ENCODE measurements at places on chromosomes 3 and 15.

- H3K27ac ChIP-seq, result no peak overlapping the region
- H3K36me3 ChIP-seq, result no peaks in the 10 kb centered on the region
- peaks cover 18% of the 10 kb centered on the region for H3K4me1 ChIP-seq
- no peak overlapping the region for H3K4me3 ChIP-seq
- H3K27me3 ChIP-seq, result no peaks in the 10 kb centered on the region
- no peak for DNase-seq
Measured at GRCh38 chr3:30508339-30508738, 98.1 kb upstream of the TGFBR2 start.

GRCh38 chr3:147312786-147313280 is 93.5 kb downstream of the ZIC4 start:
- H3K4me3 ChIP-seq, result no peak overlapping the region
- no peaks in the 10 kb centered on the region for H3K36me3 ChIP-seq
- H3K27me3 ChIP-seq, result peaks cover 12% of the 10 kb centered on the region
- DNase-seq, result no peak
- H3K4me1 ChIP-seq, result no peaks in the 10 kb centered on the region

- no peak for DNase-seq
- H3K4me3 ChIP-seq, result no peak overlapping the region
- H3K36me3 ChIP-seq, result no peaks in the 10 kb centered on the region
- no peak overlapping the region for H3K27ac ChIP-seq
Measured at GRCh38 chr3:58464866-58465265, 27.0 kb upstream of the KCTD6 start.

GRCh38 chr15:92787116-92787515 is 113.0 kb upstream of the CHD2 start:
- DNase-seq, result no peak
- no peak overlapping the region for H3K4me3 ChIP-seq
- H3K36me3 ChIP-seq, result peaks cover 8% of the 10 kb centered on the region
- peaks cover under 1% of the 10 kb centered on the region for H3K4me1 ChIP-seq
- H3K27ac ChIP-seq, result no peak overlapping the region

DNA sequence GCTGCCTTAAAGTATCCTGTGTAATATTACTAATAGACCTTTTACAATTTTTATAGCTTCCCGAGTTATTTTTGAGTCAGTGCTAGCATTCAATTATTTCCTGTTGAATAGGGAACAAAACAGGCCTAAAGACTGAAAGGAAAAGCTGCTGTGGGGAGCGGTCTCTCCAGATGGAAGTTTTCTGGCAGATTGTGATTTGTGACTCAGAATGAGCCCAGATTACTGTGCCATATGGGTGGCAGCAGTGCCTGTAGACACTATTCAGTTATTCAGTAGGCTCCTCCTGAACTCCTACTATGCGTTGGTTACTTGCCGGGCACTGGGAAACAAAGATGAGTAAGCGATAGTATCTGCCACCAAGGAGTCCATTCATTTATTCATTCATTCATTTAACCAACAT is 211.8 kb downstream of the CHST2 start:
- no peak for DNase-seq
- no peak overlapping the region for H3K27ac ChIP-seq
- H3K27me3 ChIP-seq, result no peaks in the 10 kb centered on the region
- no peak overlapping the region for H3K4me3 ChIP-seq
- no peaks in the 10 kb centered on the region for H3K36me3 ChIP-seq
- H3K4me1 ChIP-seq, result peaks cover 29% of the 10 kb centered on the region

- H3K36me3 ChIP-seq, result no peaks in the 10 kb centered on the region
- H3K27ac ChIP-seq, result no peak overlapping the region
- H3K4me3 ChIP-seq, result no peak overlapping the region
Measured at GRCh38 chr3:157263027-157263426, 103.1 kb upstream of the CCNL1 start.

DNA sequence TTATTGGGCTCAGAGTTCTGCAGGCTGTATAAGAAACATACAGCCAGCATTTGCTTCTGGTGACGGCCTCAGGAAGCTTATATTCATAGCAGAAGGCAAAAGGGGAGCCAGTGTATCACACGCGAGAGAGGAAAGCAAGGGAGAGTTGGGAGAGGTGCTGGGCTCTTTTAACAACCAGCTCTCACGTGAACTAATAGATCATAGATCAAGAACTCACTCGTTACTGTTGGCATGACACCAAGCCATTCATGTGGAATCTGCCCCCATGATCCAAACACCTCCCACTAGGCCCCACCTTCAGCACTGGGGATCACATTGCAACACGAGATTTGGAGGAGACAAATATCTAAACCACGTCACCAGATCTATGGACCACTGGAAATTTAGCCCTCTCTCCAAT is 70.2 kb downstream of the TIPARP start:
- H3K27me3 ChIP-seq, result no peaks in the 10 kb centered on the region
- no peak for DNase-seq
- no peak overlapping the region for H3K4me3 ChIP-seq
- H3K36me3 ChIP-seq, result no peaks in the 10 kb centered on the region

- DNase-seq, result no peak
- H3K4me1 ChIP-seq, result peaks cover 10% of the 10 kb centered on the region
- no peaks in the 10 kb centered on the region for H3K27me3 ChIP-seq
- no peak overlapping the region for H3K4me3 ChIP-seq
- no peak overlapping the region for H3K27ac ChIP-seq
Measured at GRCh38 chr3:2360815-2361214, 262.1 kb downstream of the CNTN4 start.

- no peaks in the 10 kb centered on the region for H3K27me3 ChIP-seq
- no peaks in the 10 kb centered on the region for H3K36me3 ChIP-seq
- no peak for DNase-seq
- H3K27ac ChIP-seq, result no peak overlapping the region
- H3K4me3 ChIP-seq, result no peak overlapping the region
Measured at GRCh38 chr3:117515309-117515708, 805.7 kb downstream of the TUSC7 start.

DNA sequence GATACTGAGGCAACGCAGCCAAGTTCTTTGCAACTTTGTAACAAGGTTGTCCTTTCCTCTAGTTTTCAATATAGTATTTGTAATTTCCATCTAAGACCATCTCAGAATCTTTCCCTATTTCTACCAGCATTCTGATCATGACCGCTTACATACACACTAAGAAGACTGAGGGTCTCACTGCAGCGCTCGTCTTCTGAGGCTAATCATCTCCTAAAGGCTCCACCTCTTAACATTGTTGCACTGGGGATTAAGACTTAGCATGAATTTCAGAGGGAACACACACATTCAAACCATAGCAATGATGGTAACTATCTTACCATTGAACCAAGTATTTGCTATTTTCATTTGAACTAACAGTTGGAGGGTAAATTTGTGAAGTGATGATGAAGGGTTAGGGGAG is 463.3 kb upstream of the CCDC54 start:
- no peaks in the 10 kb centered on the region for H3K36me3 ChIP-seq
- no peaks in the 10 kb centered on the region for H3K4me1 ChIP-seq
- no peak overlapping the region for H3K4me3 ChIP-seq
- DNase-seq, result no peak
- no peaks in the 10 kb centered on the region for H3K27me3 ChIP-seq
- H3K27ac ChIP-seq, result no peak overlapping the region

- H3K36me3 ChIP-seq, result no peaks in the 10 kb centered on the region
- H3K27me3 ChIP-seq, result no peaks in the 10 kb centered on the region
- H3K4me1 ChIP-seq, result peaks cover 4% of the 10 kb centered on the region
- no peak overlapping the region for H3K27ac ChIP-seq
Measured at GRCh38 chr15:74558706-74559105, 17.7 kb downstream of the ARID3B start.

DNA sequence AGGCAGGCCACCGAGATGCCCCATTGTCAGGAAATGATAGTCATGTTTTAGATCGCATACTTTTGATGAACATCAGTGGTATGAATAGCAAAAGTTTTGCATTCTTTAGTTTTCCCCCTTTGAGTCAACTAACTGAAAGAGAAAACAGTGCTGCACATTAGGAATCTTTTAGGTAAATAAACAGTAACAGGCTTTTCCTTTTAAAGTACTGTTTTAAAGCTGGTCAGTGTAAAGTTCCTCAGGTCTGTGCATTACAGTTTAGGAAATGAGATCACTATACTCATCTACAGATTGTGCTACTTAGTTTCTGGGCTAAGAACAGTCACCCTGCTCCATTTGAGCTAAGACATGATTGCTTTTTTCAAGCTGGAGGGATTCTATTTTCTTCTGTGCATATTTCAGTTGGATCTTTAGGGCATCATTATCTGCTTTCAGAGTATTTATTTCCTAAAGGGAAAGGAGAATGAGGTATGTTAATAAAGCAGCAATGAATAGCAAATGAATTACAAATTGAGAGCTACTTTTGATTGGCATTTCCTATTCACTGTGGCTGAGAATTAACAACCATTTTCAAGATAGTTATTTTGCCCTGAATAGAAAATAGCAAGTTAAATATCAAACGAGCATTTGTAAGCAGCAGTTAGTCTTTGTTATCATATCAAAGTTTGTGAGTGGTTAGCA is 36.5 kb downstream of the FAM98B start:
- no peak overlapping the region for H3K27ac ChIP-seq
- H3K27me3 ChIP-seq, result no peaks in the 10 kb centered on the region
- peaks cover 18% of the 10 kb centered on the region for H3K36me3 ChIP-seq
- no peaks in the 10 kb centered on the region for H3K4me1 ChIP-seq
- H3K4me3 ChIP-seq, result no peak overlapping the region

DNA sequence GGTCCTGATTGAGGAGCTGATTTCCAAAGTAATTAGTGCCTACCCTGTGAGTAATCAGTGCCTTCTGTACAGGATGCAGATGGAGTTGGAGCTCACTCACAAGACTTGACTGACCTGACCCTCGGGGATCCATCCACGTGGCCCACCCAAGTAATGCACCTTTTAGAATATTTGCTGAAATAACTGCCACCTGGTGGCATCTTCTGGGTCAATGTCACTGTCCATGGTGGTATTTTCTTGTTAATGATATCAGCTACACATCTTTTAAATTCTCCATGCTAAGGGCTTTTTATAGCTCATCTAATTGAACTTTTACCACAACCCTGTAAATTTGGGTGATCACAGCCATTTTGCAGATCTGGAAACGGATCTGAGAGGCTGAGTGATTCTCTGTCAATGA is 74.3 kb upstream of the ANKRD34C start:
- no peak for DNase-seq
- H3K27ac ChIP-seq, result no peak overlapping the region
- H3K27me3 ChIP-seq, result peaks cover 91% of the 10 kb centered on the region
- H3K4me1 ChIP-seq, result peaks cover 8% of the 10 kb centered on the region

GRCh38 chr3:124836448-124836847 is 50.7 kb downstream of the ITGB5 start:
- no peak for DNase-seq
- H3K27ac ChIP-seq, result peak overlapping the region; percentile 89
- H3K27me3 ChIP-seq, result no peaks in the 10 kb centered on the region
- no peak overlapping the region for H3K4me3 ChIP-seq
- peaks cover 8% of the 10 kb centered on the region for H3K36me3 ChIP-seq

DNA sequence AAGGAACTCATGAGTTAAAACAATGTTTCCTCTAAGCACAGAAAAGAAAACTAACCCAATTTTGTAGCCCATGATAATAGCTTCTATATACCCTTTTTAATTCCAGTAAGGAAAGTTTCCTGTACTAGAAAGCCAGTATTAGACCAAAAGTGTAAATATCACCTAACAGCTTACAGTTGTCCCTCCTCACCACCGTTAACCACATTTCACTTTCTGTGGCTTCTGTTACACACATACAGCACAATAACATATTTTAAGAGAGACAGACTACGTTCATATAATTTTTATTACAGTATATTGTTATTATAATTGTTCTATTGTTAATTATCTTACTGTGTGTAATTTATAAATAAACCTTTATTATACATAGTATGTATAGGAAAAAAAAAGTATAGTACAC is 74.1 kb downstream of the ZNF280D start:
- no peak overlapping the region for H3K27ac ChIP-seq
- DNase-seq, result no peak
- peaks cover 47% of the 10 kb centered on the region for H3K36me3 ChIP-seq
- no peaks in the 10 kb centered on the region for H3K4me1 ChIP-seq

DNA sequence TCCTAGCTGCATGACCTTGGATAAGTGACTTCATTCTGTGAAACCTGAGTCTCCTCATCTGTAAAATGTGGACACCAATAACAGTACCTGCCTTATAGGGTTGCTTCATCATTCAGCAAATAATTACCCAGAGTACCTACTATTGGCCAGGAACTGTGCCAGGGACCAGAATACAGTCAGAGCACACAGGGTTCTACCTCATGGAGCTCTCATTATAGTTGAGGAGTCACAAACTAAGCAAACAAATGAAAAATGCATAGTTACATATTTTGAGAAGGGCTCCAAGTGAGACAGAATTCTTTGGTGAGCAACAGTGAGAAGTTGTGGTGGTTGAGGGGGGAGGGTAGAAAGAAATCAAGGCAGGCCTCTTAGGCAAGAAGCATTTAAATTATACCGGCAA is 308.6 kb upstream of the WNT5A start:
- no peaks in the 10 kb centered on the region for H3K4me1 ChIP-seq
- no peak overlapping the region for H3K27ac ChIP-seq
- no peak for DNase-seq
- peaks cover 4% of the 10 kb centered on the region for H3K27me3 ChIP-seq
- no peak overlapping the region for H3K4me3 ChIP-seq

DNA sequence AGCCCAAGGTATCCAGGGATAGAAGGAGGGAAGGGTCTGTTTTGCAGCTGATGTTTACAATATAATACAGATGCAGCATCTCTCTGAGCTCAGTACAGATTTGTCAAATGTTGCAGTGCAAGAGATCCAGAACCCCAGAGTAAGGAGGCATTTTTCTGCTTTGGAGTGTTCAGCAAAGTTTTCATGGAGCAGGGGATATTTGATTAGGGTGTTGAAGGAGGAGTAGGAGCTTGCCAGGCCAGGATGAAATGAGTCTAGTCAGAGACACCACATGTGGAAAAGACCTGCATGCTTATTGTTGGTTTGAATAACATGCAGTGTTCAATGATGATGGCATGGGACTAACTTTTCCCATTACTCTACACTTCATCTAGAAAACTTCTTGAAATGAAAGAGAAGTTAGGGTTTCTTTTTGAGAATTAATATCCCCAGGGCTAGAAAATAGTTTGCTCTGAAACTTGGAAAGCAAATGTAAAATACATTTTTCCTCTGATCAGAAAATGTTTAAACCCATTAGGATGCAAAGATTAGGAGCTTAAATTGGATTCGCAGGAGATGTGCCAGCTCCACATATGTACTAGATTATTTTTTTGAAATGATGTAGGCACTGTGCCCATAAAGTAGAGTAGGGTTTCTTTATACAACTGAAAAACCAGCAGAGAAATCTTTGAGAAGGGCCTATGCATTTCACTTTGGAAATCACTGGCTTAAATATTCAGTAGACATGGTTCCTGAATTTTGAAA is 243.8 kb downstream of the CACNA2D3 start:
- no peaks in the 10 kb centered on the region for H3K36me3 ChIP-seq
- H3K27me3 ChIP-seq, result no peaks in the 10 kb centered on the region
- no peak overlapping the region for H3K4me3 ChIP-seq
- no peak overlapping the region for H3K27ac ChIP-seq

DNA sequence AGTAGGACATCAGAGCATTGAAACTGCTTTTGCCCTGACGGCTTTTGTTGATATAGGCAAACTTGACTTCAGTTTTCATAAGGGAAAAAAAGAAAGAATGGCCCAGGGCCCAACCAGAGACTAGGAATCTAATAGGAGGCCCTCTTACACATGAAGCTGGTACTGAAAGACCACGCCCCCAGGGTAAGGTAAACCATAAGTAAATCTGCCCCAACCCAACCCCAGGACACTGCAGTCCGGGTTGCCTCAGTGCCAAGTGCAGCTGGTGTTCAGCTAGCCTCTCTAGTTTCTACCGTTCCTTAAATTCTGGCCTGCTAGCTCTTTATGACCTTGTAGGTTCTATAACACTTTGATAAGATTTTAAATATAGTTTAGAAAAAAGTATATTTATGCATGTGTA is 136.7 kb downstream of the AQP9 start:
- no peaks in the 10 kb centered on the region for H3K27me3 ChIP-seq
- H3K4me3 ChIP-seq, result no peak overlapping the region
- peaks cover 3% of the 10 kb centered on the region for H3K4me1 ChIP-seq
- no peak overlapping the region for H3K27ac ChIP-seq
- DNase-seq, result no peak
